ENCODE measurements at places on chromosomes 16 and 17.

- no peak for DNase-seq
Measured at GRCh38 chr16:72234387-72234786, 62.4 kb upstream of the PMFBP1 start.

GRCh38 chr17:77142689-77143088 lies 1.9 kb downstream of the SEC14L1 start:
- peak; percentile 7 for DNase-seq

GRCh38 chr17:74598346-74599022 lies 6.4 kb upstream of the CD300LD start:
- DNase-seq, result no peak

DNA sequence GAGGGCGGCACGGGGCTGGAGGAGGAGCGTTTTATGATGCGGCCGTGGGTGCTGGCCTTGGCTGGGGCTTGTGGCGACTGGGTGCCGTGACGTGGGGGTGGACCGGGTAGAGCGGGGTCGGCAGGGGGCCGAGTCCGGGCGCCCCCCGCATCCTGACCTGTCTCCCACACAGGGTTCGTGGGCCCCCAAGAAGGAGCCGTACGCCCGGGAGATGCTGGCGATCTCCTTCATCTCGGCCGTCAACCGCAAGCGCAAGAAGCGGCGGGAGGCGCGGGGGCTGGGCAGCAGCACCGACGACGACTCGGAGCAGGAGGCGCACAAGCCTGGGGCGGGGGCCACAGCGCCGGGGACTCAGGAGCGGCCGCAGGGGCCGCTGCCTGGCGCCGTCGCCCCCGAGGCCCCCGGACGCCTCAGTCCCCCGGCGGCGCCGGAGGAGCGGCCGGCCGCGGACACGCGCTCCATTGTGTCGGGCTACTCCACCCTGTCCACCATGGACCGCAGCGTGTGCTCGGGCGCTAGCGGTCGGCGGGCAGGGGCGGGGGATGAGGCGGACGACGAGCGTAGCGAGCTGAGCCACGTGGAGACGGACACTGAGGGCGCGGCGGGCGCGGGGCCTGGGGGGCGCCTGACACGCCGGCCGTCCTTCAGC lies 81.6 kb downstream of the ARHGAP23 start:
- DNase-seq, result no peak

DNA sequence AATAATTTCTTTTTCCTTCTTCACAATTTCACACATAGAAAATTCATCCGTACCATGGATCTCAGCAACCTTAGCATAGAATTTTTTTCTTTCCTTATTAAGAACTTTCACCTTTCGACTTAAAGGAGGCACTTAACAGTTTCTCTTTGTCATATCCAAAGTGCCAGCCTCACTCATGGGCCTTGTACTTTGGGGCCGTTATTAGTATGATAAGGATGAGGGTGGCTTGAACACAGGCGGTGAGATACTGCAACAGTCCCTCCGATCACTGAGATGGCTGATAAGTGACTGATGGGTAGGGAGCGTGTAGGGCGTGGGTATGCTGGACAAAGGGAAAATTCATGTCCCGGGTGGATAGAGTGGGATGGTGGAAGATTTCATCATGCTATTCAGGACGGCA lies 85.3 kb downstream of the OR1D5 start:
- no peak for DNase-seq

DNA sequence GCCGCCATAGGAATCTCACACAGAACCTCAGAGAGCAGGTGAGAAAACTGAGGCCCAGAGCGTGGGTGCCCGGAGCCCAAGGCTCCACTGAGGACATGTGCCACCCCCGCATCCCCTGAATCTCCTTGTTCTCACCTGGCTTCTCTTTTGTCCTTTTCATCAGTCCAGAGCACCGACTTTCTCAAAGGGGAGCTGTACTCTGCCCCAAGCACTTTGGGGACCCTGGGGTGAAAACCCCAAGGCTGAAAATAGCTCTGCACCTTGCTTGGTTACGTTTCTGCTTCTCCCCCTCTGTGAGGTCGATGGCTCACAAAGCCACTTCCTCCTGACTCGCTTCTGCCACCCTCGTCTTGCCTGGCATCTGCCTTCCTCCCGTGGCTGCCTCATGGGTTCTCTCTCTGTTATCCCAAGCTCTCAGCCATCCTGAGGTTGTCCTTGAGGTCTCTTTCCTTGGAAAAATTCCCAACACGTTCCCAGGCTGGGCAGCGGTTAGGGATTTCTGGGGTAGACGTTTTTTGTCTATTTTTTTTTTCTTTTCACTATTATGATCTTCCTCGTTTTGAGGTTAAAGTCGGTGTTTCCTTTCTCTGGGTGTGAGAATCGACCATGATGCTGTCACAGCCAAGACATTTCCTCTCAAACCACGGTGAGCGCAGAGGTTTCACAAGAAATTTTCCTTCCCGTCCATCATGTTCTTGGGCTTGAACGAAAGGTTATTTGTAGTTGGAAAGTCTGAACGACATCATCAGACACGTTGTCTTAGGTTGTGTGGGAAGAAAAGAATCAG lies 37.2 kb downstream of the IRF8 start:
- no peak for DNase-seq

GRCh38 chr17:4833941-4834680 lies 971 bp downstream of the MINK1 start:
- no peak for DNase-seq

DNA sequence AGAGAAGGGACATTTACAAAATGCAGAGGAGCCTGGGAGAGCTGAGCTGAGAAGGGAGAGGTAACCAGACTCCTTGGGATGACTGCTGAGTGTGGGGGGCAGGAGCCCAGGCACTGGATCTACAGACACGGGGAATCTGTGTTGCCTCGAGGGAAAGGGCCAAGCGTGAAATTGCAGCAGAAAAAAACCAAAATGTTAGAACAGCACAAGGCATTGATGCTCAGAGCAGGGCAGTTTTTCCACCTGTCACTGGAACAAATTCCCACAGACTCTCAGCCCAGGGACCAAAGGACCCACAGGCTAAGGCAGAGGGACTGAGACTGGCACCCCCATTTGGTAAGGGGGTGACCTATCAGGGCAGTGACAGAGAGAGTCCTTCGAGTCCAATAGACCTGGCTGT lies 2.0 kb downstream of the PITPNM3 start:
- no peak for DNase-seq

GRCh38 chr17:13919818-13920217 lies 149.5 kb upstream of the COX10 start:
- DNase-seq, result no peak

DNA sequence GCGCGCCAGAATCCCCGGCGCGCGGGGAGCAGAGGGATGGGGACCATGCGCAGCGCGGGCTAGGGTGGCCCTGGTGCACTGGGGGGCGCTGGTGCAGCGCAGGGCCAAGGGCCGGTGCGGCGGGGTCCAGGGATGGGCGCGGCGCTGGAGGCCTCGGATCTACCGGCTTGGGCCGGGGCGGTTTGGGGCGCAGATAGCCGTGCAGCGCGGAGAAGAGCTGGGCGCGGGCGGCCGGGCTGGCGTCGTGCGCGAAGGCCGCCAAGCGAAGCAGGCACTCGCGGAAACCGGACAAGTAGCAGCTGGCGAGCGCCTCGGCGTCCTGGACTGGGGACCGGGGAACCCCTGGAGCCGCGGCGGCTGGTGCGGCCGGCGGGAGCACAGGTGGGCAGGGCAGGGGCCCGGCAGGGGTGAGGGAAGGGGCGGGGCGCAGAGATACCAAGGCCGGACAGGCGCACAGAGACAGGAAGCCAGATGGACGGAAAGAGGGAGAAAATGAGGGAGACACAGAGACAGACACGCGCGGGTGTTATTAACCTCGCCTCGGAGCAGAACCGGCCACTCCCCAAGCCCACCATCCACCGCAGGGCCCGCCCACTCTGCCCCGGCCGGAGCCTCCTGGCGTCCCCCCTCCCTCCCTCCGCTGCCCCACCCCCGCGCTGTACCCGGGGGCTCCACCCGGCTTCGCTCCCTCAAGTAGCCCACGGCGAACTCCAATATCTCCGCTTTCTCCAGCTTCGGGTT lies 2.1 kb downstream of the HES7 start:
- DNase-seq, result peak; percentile 79

DNA sequence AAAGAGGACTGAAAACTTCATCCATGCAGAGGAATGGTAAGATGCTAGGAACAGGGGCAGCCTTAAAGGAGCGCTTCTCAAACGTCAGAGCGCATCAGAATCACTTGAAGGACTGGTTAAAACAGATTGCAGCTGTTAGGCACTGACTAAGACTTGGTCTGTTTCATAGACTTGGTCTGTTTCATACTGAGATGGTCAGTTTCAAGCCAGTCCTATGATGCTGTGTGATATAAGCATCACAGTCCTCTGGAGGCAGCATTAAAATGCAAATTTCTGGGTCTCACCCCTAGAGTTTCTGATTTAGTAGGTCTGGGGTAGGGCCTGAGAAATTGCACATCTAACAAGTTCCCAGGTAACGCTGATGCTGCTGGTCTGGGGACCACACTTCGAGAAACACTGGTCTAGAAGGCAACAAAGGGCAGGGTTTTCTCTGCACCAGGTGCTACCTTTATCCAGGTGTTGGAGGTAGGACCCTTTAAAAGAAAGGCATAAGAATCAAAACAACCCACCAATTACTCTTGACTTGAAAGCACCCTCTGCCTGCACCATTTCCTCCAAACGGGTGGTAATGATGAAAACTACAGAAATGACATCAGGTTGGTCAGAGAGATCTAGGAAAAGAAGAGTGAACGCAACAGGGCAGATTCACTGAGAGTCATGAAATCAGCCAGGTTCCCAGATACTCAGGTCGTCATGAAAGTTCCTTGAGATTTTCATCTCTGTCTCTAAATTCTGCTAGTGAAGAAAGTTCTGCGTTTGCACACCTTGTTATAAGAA lies 95.0 kb upstream of the RCVRN start:
- no peak for DNase-seq

Measured in cardiac septum (tissue), 1 donor.